ENCODE measurements at places on chromosomes 4 and X.
A peak's percentile ranks its signal among the peaks of the same experiment; 100 is the strongest.

DNA sequence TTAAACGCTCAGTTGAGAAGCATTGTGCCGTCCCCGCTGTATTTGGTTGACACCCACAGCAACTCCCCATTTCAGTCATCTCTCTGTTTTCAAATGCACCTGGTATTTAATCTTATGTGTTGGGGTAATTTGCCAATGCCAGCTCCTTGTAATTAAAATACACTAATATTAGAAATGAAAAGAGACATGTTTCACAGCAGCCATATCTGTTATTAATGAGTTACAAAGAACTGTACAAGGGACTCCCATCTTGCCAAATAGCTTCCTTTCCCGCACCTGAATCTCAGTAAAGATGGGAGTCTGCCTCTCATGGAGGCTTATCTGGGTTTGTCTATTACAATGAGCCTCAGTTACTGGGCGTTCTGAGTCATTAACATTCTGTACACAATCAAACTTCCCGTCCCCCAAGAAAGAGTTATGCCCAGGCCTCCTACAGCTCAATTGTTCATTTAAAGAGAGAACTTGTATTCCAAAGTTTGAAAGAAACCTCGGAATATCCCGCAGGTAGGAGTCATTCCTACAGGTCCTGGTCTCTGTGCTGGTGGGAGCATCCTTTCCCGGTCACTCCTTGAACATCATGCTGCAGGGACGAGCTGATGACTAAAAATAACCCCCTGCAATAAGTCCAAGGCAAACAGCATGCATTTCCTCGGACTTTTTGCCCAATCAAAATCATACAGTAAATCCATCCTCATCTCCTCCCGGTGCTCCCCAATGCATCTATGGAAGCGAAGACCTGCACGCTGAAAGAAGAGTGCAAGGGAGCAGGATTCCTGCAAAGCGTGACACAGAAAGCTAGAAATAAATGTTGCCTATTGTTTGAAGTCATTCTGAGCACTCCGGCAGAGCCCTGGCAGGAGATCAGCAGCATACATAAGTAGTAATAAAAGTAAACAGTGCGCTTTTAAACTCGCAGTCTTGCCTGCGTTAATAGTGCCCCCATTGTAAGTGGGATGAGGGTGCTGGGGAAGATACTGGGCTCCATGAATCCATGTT is 926 bp downstream of the NDP start:
- no peak for DNase-seq

DNA sequence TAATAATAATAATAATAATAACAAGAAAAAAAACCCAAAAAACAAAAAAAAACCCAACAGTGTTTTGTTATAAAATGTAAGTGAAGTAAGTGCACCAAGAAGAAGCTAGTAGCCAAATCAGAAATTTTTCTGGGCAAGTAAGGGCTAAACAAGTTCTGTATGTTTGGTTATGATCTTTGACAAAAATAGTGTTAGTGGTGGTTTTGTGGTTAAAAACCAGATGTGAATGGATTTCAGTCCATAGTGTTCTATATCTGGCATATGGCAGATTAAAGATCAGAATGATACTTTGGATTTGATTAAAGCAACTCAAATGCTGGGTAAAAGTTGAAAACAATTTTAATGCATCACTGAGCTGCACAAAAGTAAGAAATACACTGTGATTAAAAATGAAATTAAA is 116.5 kb upstream of the NDST4 start:
- no peak for DNase-seq

GRCh38 chr4:174222266-174222872 is 61.1 kb downstream of the FBXO8 start:
- DNase-seq: peak; percentile 26

GRCh38 chr4:71126719-71127118 is 133.3 kb downstream of the DCK start:
- DNase-seq: peak; percentile 63

GRCh38 chrX:149230689-149231088 is 274.4 kb downstream of the IDS start:
- no peak for DNase-seq

GRCh38 chr4:147409350-147409749 is 71.5 kb upstream of the EDNRA start:
- DNase-seq: no peak

- DNase-seq: no peak
Measured at GRCh38 chr4:68433582-68433981, 13.7 kb upstream of the TMPRSS11E start.

DNA sequence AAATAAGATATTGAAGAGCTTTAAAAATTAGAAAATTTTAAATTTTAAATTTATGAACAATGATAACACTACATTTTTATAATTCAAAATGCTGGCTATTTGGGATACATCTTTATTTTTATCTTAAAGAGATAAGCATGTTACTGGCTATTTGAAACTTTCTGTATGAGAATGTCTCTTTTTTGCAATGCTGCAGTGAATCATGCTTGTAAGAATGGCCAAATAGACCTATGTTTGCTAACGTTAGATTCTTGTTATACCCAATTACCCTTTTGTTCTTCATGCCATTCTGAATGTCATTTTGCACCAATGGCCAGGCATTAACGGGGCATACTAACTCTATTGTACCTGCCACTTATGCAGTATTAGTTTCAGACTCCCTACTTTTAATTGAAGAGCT is 49.5 kb downstream of the SLIT2 start:
- DNase-seq: no peak

DNA sequence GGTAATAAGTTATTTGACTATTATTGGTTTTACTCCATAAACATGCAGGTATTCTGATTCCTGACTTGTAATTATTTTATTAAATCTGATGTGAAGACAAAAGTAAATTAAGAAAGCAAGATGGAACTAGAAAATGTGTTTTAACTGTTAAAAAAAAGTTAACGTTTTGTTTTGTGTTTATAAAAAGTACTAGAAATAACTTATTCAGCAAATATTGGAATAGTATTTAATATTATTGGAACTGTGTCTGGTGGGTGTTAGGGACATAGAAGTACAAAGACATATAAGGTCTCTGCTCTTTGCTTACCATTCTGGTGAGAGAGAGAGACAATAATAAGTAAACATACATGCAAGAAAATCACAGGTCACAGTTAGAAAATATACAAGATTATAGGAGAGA is 15.7 kb downstream of the TIFA start:
- no peak for DNase-seq

DNA sequence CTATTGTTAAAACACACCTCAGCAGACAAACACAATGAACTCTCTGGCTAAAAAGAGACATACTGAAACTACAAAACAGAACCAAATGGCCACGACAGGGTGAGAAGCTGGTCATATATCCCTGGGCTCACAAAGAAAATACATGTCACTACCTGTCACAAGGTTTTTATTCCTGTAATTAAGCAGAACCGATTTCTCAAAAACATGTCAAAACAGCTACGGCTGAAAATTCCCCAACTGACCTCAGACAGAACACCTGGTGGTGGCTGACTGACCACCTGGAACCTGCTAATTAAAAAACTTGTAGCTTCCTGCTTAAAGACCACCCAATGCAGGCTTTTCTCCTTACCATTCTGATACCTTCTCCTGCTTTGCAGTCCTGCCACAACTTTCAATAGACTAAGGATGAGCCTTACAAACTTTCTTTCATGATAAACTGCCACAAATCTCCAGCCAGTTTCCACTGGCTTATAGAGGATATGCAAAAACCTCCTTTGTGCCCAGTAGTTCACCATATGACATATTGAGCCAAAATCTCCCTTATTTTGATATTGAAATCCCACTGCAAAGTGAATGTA is 571.9 kb downstream of the SPOCK3 start:
- no peak for DNase-seq

GRCh38 chr4:145820407-145820806 is 118.2 kb downstream of the ZNF827 start:
- no peak for DNase-seq

DNA sequence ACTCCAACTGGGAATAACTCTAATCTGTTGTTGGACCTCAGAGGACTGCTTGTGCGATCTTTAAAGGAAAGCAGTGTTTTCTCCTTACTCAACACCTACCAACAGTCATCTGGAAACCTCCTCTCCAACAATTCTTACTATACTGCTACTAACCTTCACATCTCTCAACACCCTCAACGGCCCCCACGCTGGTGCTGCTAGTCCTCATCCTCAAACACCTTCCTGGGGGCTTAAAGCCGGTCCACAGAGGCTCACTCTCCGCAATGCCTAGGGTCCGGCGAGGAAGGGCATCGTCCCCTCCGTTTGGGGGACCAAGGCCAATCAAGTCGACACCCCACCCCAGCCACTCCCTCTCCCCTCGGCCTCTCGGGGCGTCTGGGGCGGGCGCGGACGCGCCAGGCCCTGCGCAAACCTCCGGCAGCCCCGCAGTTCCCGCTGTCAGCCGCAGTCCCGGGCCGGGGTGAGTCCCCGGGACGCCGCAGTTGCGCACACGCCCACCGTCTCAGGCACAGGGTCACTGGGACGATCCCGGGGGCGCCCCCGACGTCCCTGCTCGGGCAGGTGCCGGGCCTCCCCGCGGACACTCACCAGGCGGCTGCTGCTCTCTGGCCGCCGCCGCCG is 418 bp downstream of the TAB3 start:
- DNase-seq: peak; percentile 2

DNA sequence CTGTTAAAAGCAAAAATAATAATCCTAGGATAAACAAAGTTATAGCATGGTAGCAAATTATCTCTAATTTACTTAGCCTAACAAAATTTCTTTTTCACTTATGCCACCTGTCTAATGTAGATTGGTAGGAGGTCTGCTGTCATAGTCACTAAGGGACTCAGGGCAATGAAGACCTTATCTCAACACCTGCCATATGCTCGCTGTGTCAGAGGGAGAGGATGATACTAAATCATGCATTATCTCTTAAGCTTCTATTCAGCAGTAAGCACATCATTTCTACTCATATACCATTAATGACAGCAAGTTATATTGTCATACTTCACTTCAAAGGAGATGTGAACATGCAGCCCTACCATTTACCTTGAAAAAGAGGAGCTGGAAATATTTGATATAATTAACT is 44.1 kb downstream of the AFM start:
- DNase-seq: no peak

DNA sequence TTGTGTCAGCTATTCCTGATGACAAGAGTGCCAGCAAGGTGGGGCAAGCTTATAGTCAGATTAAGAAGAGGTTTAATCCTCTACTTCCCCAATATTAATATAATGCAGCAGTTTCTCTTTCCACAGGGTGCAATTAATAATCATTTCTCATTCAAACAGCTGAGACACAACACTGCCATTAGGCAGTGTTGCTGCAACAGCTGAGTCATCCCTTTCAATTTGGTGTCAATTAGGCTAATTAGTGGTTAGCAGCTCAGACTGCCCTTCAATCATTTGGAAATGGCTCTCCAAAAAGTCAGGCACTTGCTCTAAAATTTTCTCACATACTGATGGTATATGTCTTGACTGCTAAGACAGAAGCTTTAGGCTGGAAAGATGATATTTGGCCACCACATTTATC is 265.7 kb upstream of the FAM241A start:
- no peak for DNase-seq

- DNase-seq: no peak
Measured at GRCh38 chr4:40969501-40969900, 219.7 kb downstream of the NSUN7 start.

DNA sequence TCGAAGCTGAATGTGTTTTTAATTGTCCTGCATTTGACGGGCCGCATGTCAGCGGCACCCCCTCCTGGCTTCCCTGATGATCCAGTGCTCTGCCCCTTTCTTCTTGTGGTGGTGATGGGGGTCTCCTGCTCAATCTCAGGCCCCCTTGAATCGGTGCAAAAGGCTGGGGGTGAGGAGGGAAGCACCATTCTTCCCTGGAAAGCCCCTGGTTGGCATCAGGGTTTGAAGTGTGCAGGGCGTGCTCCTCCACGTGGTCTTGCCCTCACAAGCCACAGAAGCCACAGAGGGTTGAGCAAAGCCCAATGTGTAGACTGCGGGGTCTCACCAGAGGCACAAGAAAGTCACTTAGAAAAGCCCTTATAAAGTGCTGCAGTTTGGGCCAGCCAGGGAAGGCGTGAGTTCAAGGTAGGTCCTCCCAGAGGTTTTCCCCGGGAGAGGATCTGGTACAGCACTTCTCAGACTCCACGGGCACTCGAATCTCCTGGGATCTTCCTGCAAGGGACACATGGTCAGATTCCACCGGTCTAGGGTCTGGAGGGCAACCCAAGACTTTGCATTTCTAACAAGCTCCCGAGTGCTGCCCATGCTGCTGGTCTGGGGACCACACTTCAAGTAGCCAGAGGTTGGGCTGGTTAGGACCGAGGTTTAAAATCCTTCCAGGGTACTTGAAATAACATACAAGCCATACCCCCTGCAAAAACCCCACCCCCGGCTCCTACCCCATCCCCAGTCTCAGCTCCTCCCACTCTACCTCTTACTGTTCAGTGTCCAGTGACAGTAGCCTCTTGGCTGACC is 35.1 kb downstream of the PSAPL1 start:
- no peak for DNase-seq

GRCh38 chrX:140477987-140478386 is 26.9 kb downstream of the SOX3 start:
- DNase-seq: no peak

GRCh38 chrX:3659761-3660160 is 53.7 kb downstream of the PRKX start:
- no peak for DNase-seq

DNA sequence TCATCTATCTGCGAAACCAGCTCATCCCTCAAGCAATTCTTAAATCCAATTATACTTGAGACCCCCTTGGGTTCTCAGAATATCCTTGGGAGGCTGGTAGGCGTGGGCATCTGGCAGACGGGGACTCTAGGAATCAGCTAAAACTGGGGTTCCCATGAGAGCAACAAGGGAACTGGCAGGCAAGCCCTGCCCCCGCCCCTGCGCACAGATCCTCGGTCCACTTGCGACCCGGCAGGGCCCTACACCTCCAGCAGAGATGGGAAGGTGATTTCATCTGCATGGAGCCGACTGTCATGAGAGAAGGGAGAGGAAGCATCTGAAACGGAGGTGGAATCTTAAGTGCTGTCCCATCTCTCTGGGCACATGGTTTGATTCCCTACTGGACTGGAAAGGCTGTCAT is 9.9 kb upstream of the C4orf50 start:
- DNase-seq: no peak

DNA sequence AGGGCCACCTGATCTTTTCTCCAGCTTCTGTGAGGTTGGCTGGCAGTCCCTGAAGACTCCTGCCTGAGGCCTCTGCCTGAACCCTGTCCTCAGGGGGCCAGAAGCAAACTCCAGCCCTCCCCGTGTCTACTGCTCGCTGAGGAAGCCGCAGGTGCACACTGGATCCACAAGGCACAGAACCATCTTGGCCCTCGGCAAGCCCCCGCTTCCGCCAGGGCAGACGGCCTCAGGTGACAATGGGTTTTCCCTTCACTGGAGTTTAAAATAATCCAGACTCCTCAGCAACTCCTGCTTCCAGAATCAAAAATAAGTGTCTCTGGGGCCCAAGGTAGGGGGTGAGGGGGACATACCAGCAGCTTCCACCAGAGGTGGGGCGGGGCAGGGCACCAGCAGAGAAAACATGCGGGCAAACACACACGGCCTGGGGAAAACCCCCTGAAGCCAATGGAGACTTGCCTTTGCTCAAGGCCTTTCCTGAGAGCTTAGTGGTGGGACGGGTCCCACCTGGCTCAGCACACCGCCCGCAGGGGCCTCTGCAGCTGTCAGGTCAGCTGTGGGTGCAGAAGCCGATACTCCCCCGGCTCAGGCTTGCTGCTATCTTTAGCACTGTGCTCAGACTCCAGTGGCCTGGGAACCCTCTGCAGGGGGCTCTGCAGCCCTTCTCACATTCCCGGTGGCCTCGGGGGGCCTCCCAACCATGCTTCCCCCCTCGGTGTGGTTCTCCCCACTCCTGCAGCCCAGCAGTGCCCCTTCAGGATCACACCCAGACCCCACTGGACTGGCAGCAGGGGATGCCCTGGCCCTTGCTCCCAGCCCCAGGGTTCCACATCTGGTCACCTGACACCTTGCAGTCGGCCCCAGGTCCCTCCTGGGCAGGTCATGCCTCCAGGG is 1.9 kb downstream of the MYL5 start:
- no peak for DNase-seq

- DNase-seq: no peak
Measured at GRCh38 chrX:118219866-118220265, 103.3 kb upstream of the KLHL13 start.

Measured in AG08395 (cell line).